ENCODE measurements at places on chromosomes 12 and 14.
A peak's percentile ranks its signal among the peaks of the same experiment; 100 is the strongest.

DNA sequence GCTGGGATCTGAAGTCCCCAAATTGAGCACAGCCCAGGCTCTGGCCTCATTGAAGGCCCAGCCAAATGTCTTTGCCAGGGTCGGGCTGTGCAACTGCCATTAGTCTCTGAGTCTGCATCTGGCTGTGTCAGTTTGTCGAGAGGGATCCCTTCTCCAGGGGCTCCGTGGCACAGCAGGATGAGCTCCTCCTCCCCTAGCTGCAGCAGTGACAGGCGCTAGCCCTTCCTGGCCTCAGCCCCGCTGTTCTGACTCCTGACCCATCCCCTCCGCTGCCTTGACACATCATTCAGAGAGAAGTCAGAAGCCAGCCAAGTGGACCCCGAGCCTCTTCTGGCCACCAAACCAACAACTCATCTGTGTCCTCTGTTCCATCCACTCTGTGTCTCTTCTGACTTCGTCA lies 188.3 kb downstream of the CALM1 start:
- H3K36me3 ChIP-seq, result no peaks in the 10 kb centered on the region
- H3K27ac ChIP-seq, result no peak overlapping the region
- no peaks in the 10 kb centered on the region for H3K4me1 ChIP-seq
- DNase-seq, result no peak
- no peak overlapping the region for H3K4me3 ChIP-seq
- no peaks in the 10 kb centered on the region for H3K27me3 ChIP-seq

GRCh38 chr12:16352481-16352880 lies 5.0 kb downstream of the MGST1 start:
- H3K4me1 ChIP-seq, result peaks cover 37% of the 10 kb centered on the region
- H3K4me3 ChIP-seq, result peak overlapping the region; percentile 85

DNA sequence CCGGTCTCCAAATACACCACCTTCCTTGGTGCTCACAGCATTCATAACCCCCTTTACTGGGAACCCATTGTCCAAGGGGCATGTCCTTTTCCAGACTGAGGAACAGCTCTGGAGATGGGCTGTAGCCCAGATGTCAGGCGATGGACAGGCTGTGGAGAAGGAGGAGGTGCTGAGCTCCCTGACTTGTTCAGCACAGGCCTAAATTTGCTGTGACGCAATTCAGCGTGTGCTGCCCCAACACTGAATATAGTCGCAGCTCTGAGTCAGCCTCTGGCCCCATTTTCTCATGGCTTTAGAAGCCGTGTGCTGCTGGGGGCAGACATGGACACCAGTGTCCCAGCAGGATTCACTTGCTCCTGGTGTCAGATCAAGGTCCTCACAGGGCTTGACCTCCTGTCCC lies 269.1 kb downstream of the EMP1 start:
- no peak overlapping the region for H3K27ac ChIP-seq
- H3K27me3 ChIP-seq, result peaks cover 45% of the 10 kb centered on the region
- H3K4me1 ChIP-seq, result no peaks in the 10 kb centered on the region
- H3K36me3 ChIP-seq, result no peaks in the 10 kb centered on the region

- H3K27ac ChIP-seq, result peak overlapping the region; percentile 59
- H3K4me3 ChIP-seq, result no peak overlapping the region
- H3K36me3 ChIP-seq, result no peaks in the 10 kb centered on the region
- no peaks in the 10 kb centered on the region for H3K27me3 ChIP-seq
- peak; percentile 99 for DNase-seq
Observed at GRCh38 chr14:89137526-89138163, 279.4 kb downstream of the FOXN3 start.

DNA sequence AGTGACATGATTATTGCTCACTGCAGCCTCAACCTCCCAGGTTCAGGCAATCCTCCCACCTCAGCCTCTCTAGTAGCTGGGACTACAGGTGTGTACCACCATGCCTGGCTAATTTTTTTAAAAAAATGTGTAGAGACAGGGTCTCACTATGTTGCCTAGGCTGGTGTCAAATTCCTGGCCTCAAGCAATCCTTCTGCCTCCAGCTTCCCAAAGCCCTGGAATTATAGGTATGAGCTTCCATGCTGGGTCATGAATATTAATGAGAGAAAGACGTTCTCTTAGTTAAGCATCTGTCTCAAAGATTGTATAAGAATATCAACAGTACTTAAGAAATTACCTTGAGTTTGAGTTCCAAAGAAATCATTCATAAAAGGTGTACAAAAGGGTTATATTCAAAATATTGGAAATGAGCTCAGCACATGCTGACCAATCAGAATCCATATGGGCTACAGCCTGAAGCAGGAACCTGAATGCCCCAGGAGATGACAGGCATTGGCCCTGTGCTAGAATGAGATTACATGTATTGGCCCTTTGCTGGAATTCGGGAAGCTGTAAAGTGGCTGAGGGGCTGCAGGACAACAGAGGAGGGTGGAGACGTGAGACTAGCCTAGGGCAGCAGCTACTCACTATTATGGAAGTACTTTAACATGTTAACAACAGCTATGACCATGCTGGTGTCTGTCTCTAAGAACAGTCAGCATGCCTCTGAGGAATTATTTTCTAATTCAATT lies 157.0 kb upstream of the CPNE8 start:
- H3K36me3 ChIP-seq, result no peaks in the 10 kb centered on the region
- H3K4me1 ChIP-seq, result no peaks in the 10 kb centered on the region
- no peak overlapping the region for H3K27ac ChIP-seq
- DNase-seq, result no peak
- no peaks in the 10 kb centered on the region for H3K27me3 ChIP-seq
- no peak overlapping the region for H3K4me3 ChIP-seq

GRCh38 chr14:26338231-26338630 lies 259.6 kb downstream of the NOVA1 start:
- H3K4me1 ChIP-seq, result peaks cover under 1% of the 10 kb centered on the region
- no peak overlapping the region for H3K4me3 ChIP-seq
- no peaks in the 10 kb centered on the region for H3K36me3 ChIP-seq
- H3K27ac ChIP-seq, result no peak overlapping the region
- H3K27me3 ChIP-seq, result no peaks in the 10 kb centered on the region

- H3K36me3 ChIP-seq, result no peaks in the 10 kb centered on the region
- DNase-seq, result no peak
- no peaks in the 10 kb centered on the region for H3K4me1 ChIP-seq
- no peaks in the 10 kb centered on the region for H3K27me3 ChIP-seq
- H3K27ac ChIP-seq, result no peak overlapping the region
- H3K4me3 ChIP-seq, result no peak overlapping the region
Observed at GRCh38 chr14:94382099-94382715, 6.2 kb downstream of the SERPINA1 start.

DNA sequence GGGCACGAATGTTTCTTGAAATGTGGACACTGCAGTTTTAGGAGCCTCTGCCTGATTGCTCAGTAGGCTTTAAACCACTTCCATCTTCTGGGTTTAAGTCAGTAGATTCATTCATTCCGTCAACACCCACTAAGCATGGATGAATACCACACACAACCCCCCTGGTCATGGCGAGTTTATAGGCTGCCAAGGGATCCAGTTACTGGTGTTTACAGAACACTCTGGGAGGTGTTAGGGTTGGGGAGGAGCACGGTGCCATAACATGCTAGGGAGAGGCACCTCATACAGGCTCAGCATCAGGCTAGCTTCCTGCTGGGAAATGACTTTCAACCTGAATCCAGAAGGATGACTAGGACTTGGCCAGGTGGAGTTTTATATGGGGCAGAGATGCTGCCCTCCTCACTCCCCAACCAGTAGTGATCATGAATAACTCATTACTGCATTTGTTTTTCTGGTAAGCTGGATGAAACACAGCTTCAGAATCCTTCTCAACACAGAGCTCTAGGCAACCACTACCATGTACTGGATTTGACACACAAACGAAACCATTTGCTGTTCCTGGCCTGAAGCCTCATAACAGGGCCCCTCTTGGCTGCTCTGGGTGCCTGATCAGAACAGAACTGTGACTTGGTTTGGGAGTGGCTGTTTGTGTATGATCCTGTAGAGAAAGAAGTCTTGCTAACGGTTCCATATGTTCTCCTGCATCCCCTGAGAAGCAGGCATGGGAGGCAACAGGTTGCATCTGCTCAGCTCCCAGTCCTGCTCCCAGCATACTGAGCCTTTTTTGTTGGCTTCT lies 47.9 kb downstream of the FBXW8 start:
- no peak overlapping the region for H3K4me3 ChIP-seq
- no peak for DNase-seq
- no peak overlapping the region for H3K27ac ChIP-seq
- H3K27me3 ChIP-seq, result no peaks in the 10 kb centered on the region
- peaks cover 15% of the 10 kb centered on the region for H3K36me3 ChIP-seq

GRCh38 chr12:46233423-46233822 lies 35.4 kb downstream of the SLC38A1 start:
- no peak for DNase-seq
- peaks cover 15% of the 10 kb centered on the region for H3K4me1 ChIP-seq
- H3K27ac ChIP-seq, result no peak overlapping the region

- no peaks in the 10 kb centered on the region for H3K27me3 ChIP-seq
- DNase-seq, result no peak
- no peak overlapping the region for H3K27ac ChIP-seq
- H3K4me1 ChIP-seq, result peaks cover 6% of the 10 kb centered on the region
- no peaks in the 10 kb centered on the region for H3K36me3 ChIP-seq
Observed at GRCh38 chr14:81818271-81818670, 284.6 kb upstream of the SEL1L start.

- no peaks in the 10 kb centered on the region for H3K36me3 ChIP-seq
- H3K27ac ChIP-seq, result peak overlapping the region; percentile 16
- no peak overlapping the region for H3K4me3 ChIP-seq
- H3K27me3 ChIP-seq, result no peaks in the 10 kb centered on the region
Observed at GRCh38 chr12:53820514-53821306, 68.9 kb upstream of the CISTR start.

DNA sequence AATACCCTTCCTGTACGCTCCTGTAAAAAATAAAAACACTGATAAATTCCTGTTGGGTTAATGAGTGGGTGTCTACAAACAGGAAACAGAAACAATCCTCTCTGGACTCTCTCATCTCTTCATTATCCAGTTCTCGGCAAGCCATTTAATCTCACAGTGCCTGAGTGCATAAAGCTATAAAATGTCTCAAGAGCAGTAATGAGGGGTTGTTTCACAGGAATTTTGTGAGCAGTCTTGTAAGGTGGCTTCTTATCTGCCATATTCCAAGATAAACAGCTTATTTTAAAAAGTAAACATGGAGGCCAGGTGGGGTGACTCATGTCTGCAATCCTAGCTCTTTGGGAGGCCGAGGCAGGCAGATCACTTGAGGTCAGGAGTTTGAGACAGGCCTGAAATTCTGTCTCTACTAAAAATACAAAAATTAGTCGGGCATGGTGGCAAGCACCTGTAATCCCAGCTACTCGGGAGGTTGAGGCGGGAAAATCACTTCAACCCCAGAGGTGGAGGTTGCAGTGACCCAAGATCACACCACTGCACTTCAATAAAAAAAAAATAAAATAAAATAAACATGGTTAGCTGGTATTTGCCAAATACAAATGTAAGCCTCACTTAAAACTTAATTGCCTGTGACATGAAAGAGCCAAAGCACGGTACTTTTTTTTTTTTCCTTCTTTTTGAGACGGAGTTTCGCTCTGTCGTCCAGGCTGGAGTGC lies 54.0 kb downstream of the CLIP1 start:
- H3K27ac ChIP-seq, result peak overlapping the region; percentile 95
- peaks cover 40% of the 10 kb centered on the region for H3K36me3 ChIP-seq
- peaks cover 24% of the 10 kb centered on the region for H3K4me1 ChIP-seq
- no peaks in the 10 kb centered on the region for H3K27me3 ChIP-seq
- peak; percentile 42 for DNase-seq
- H3K4me3 ChIP-seq, result no peak overlapping the region

All from MCF 10A (cell line).